Activated naive CD4-positive, alpha-beta T cell treated with anti-CD3 and anti-CD28 coated beads, Interleukin-2, amount 50 U/mL, for 72 hours (primary cell): ENCODE measurements at places on chromosomes 3 and 15. TPM values are rescaled to one million over a fixed set of nuclear protein-coding genes. Genes with fewer than 3 reads are reported as not detected.

PLA2G4D gene
- not detected for total RNA-seq

GRCh38 chr15:83319771-83320170, 35.3 kb upstream of the BNC1 start:
- no peak for DNase-seq

DNA sequence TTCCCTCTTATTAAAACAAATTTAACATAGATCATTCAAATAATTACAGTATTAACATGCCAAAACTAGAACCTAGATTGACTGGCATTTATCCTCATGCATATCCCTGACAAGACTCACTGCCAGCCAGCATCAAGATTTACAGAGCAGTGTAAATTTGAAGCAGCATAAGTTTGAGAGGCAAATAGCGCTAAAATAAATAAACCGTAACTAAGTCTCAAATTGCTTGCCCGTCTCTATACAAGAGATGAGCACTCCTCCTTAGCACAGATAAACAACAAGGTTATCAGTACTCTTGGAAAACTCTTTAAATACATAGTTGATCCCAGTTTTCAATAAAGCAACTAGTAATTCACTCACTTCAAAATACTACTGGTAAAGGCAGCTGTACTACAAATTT, 29.6 kb downstream of the MSL2 start:
- DNase-seq: no peak

- no peak for DNase-seq
These were observed 21.6 kb upstream of the PAK6 start for GRCh38 chr15:40217166-40217824.

GRCh38 chr3:15051531-15051930, 13.6 kb downstream of the MRPS25 start:
- DNase-seq: no peak
